ENCODE measurements at places on chromosomes 5 and 9. TPM values are rescaled to one million over a fixed set of nuclear protein-coding genes. Genes with fewer than 3 reads are reported as not detected.

The CCDC180 gene
- total RNA-seq, result 2.4 TPM

DNA sequence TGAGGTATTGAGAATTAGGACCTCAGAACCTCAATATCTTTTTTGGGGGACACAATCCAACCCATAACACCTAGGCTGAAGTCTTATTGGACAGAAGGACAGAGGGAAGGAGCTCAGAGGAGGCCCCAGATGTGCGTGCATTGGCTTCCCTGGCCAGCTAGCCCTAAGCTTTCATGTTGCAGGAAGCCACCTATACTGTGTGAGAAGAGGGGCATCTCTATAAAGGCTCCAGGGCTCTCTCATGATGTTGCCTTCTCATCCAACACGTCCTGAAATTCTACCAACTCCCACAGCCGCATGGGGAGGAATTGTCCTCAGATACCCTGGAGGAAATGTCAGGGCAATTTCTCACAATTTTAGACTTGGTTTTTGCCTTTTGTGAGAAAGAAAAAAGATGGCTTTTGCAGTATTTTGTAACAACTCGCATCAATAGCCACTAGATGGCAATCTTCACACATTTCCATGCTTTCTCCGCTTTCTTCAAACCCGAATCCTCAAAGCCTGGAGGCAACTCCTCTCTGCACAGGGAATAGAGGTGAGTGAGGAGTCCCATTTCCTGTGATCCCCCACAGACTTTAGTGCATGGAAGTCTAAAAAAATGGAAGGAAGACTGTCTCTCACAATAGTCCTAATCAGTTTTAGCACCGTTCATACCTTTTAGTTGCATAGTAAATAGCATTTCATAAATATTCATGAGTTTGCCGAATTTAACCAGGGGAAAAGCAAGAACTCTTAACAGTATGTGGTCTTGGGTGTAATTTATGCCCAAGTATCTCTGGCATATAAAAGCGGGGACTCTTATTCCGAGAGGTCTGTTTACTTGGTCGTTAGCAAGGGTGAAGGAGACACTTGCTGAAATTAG, 7.4 kb upstream of the PPP3R2 start:
- H3K36me3 ChIP-seq, result no peaks in the 10 kb centered on the region
- H3K4me1 ChIP-seq, result no peaks in the 10 kb centered on the region
- H3K27me3 ChIP-seq, result no peaks in the 10 kb centered on the region
- no peak overlapping the region for H3K27ac ChIP-seq

DNA sequence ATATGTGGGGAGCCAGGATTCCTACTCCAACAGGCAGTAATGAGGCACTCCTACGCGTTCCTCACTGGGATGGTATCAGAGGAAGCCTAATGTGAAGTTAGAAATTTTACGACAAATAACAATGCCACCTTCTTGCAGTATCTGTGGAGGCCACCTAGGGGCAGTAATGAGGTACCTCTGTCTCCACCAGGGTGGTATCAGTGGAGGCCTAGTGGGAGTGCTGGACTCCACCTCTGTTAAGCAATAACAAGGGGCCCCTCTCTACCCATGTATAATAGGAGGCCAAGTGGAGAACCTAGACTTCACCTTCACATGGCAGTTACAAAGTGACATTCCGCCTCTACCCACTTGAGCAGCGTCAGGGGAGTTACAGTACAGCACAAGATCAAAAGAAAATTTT, 147.9 kb downstream of the PLPPR1 start:
- no peak for DNase-seq
- H3K36me3 ChIP-seq, result no peaks in the 10 kb centered on the region
- no peak overlapping the region for H3K4me3 ChIP-seq
- H3K27ac ChIP-seq, result no peak overlapping the region

DNA sequence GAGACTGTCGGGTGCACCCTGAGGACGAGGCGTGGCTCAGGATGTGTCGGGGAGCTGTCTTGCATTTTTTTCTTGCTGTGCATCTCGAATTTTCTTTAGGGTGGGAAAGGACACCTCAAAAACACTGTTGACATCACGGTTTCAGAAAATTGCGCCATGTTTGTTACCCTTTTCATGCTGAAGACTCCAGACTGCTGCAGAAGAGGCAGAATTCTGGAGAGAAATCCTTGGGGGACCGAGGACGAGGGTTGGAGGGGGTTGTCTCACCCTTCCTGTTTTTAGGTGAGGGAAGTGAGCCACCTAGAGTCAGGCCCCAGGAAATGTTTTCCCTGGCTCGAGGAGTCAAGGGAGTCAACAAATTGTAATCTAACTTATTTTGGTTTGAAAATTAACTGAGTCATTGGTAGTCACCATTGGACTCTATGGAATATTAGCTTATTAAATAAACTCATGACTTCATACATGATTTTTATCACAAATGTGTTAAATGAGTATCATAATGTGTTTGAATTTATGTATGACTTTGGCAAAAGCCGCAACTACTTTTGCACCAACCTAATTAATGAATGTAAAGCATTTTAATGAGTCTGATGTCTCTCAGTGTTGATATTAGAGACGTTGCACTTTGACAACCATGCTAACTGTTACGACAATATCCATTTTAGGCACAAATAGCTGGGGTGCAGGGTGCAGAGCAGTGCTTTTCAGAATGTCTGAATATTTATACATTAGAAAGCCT, 724 bp upstream of the LYSMD3 start:
- no peaks in the 10 kb centered on the region for H3K36me3 ChIP-seq
- peaks cover 24% of the 10 kb centered on the region for H3K4me1 ChIP-seq
- peak; percentile 41 for DNase-seq
- H3K4me3 ChIP-seq, result peak overlapping the region; percentile 96
- H3K27ac ChIP-seq, result peak overlapping the region; percentile 92
- H3K27me3 ChIP-seq, result no peaks in the 10 kb centered on the region

The PDLIM7 gene
- total RNA-seq, result 244 TPM

All from gastrocnemius medialis (tissue), 4 donors.